ENCODE measurements at places on chromosomes 7 and 10.

- no peak for DNase-seq
Measured at GRCh38 chr10:33215635-33216034, 118.8 kb downstream of the NRP1 start.

GRCh38 chr7:155795951-155796350 lies 16.3 kb downstream of the SHH start:
- DNase-seq = no peak

DNA sequence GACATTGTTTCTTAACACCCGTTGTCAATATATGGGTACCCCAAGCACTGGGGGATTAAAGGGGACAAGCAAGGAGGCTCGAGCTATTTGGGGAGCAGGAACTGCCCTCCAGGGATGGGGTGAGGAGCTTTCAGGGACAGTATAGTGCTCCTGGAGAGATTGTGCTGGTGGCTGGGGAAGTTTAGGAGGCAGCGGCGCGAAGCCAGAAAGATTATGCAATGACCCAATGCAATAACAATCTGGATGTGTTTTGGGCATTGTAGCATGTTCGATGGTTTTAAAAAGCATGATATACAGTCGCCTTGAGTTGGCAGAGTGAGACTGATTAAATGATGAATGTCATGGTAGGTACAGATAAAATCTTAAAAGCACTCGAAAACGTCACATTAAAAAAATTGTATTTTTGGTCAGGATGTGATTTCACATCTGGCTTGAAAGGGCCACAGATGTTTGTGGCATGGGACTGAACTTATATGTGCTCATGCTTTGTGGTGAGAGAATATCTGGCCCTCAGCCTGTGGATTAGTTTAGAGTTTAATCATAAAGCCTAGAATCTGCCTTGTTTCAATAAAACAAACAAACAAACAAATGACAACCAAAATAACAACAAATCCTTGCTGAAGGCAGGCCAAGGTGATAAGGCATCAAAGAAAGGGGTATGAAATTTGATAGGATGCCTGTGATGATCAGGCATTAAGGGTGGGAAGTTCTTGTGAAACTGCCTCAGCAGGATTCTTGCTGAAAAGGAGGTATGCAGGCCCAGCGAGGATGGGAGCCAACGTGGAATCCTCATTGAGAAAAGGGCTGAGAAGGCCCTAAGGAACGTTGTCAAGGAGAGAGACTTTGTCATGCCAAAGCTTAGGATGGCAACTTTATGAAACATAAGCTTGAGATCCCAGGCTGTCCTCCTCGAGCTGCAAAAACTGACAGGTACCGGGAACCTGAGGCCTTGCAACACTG lies 417.1 kb upstream of the KLF6 start:
- DNase-seq = no peak

DNA sequence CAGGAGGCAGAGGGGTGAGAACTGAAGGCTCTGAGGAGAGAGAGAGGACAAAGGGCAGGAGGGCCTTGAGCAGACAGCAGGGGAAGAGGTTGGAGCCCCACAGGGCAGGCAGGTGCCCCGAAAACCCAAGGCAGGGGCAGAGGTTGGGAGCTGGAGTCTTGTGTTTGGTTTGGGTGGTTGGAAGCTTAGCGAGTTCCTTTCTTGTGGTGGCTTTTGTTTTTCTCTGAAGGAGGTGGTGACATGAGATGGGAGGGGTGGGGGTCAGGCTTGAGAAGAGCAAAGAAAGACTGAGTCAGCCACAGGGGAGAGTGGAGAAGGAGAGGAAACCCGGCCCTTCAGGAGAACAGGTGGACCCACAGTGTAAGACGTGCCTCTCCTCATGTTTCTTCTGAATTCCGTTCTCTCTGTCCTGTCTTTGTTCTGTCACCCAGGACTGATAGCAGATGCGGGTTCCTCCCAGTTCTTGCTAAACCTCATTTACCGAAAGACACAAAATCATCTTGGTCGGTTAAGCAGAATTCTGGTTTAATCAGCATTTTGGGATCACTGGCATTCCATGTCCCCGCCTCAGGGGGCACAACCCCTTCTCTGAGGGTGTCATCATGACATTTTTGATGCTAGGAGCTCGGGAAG lies 95.3 kb downstream of the INSYN2A start:
- no peak for DNase-seq

- DNase-seq = no peak
Measured at GRCh38 chr7:93374345-93374940, 142.3 kb downstream of the VPS50 start.
